ENCODE measurements at places on chromosomes 1 and 21. TPM values are rescaled to one million over a fixed set of nuclear protein-coding genes. Genes with fewer than 3 reads are reported as not detected.

DNA sequence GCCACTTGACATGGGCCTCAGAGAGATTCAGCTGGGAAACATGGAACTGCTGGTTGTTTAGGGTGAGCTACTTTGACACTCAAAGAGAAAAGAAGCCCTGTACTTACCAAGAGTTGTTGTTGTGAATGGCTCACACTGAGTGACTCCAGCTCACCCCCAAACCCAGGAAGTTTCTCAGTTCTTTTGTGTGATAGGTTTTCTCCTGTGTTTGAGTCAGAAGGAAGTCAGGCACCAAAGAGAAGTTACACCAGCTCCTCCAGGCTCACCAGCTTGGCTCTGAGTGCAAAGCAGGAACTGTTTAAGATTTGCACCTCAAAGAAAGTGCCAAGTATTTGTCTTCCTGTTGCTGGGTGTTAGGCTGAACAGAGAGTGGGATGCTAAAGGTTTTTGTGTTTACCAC is 111.2 kb upstream of the PROX1 start:
- no peak for ATAC-seq

SLC35F3 gene
- 0.16 TPM for total RNA-seq

DNA sequence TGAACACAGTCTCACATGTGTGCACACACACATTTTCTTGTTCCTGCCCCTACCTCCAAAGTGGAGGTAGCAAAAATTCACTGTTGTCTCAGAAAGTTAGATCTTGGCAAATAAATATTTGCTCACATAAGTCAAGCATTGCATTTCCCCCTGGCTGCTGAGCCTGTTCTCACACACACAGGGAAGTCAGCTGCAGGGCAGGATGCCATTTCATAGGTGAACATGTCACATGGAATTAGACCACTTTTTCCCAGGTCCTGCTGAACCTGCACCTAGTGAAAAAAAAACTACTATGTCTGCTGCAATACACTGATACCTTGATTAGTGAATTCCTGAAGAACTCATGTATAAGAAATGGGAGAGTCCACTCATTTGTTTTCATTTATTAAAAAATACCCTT is 5.3 kb upstream of the CD55 start:
- no peak for ATAC-seq

DNA sequence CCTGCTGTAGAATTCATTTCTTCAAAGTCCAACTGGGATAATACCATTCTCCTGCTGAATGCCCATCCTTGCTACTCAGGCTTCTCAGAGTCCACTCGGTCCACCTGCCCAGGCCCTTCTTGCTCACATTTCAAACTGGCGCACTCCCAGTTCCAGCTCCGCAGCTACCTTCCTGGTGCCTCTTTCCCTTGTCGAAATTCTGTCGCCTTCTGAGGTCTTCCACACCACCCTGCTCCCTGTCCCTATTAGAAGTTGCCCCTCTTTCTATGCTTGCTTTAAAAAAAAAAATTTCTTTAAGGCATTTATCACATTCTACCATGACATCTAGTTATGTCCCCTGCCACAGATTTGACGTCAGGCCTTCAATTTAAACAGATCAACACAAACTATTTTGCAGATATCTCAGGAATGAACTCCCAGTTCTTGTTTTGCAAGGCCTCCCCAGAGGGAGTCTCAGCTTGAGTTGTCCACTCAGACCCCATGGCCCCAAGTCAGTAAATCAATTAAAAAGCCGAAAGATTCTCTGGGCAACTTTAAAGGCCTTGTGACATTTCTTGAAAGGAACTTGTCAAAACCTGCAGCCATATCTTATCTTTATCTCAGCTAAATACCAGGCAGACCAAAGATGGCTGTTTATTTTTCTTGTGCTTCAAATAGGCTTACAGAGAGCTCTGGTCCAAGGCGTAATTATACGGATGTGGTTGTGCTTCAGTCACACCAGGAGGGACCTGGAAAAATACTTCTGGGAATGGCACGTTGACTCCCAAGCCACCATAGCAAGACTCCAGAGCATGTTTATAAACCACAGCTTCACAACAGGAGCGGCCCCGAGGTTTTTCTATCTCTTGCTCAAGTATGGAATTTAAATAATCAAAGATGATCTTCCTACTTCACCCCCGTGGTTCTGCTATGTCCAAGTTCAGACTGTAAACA is 2.2 kb downstream of the FAM89A start:
- no peak for ATAC-seq

GRCh38 chr1:88595355-88596002 is 88.6 kb upstream of the PKN2 start:
- ATAC-seq: no peak

OPTC gene
- total RNA-seq: not detected

DNA sequence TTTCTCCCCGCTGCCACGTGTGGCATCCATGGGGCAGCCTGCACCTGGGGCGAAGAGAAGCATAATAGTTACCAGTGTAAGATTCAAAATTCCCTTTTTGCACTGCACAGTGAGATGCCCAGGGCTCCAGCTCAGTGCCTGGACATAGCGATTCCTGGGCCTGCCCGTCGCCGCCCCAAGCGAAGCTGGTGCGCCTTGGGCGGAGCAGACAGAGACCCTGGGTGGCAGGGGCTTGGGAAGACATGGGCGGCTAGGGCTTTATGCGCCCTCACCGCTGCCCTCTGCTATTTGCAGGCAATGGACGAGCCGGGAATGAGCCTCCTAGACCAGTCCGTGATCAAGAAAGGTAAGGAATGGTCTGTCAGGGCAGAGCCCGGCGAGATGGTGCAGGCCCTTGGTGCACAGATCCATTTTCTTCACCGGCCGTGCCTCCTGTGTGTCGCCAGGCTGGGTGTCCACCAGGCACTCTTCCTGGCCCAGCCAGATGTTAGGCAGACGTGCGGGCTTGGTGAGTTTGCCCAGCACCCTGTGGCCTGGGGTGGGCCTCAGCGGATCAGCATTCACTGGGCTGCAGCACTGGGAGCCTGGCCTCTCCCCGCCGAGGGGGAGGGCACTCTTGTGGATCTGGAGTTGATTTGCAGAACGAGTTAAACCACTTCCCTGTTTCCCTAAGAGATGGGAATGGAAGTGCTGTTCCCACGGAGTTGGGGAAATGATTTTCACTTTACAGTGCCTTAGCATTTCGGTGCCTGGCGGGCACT is 1.7 kb downstream of the TFAP2E start:
- no peak for ATAC-seq

DNA sequence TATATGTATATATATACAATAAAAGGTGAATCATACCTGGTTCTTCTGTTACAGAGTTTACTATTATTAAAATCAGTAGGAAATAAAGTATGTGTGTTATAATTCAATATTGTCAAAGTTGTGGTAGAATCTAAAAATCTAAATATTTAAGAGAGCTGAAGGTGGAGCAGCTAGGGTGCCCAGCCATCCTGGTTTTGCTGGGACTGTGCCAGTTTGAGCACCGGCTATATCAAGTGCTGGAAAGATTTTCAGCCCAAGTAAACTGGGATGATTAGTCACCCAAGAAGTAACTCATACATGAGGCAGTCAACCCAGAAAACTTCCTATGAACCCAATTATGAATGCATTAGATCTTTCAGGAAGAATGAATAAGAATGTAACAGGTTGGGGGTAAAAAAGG is 16.9 kb upstream of the KRTAP19-5 start:
- ATAC-seq: no peak

GRCh38 chr1:76084029-76084627 is 9.6 kb downstream of the ST6GALNAC3 start:
- no peak for ATAC-seq

CSF1 gene
- 50.8 TPM for total RNA-seq

- no peak for ATAC-seq
These were observed 4.2 kb downstream of the MPZL1 start for GRCh38 chr1:167726008-167726407.

DNA sequence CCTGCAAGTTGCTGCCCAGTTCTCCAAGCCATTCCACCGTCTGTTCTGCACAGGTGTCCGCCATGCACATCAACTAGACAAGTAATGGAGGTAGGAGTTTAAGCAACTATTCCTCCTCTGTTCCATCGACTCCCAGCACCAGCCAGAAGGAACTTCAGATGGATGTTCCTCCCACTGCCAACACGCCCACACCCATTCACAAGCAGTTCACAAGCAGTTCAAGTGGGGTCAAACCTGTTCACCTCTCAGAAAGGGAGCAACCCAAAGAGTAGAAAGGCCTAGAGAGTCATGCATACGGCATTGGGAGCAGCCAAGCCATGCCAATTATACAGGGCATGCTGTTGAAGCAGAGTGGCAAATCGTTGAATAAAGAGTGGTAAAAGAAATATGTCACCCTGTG is 4.3 kb upstream of the TDRD5 start:
- ATAC-seq: no peak

NR5A2 gene
- 2.3 TPM for total RNA-seq

- ATAC-seq: no peak
These were observed 5.5 kb upstream of the CD1A start for GRCh38 chr1:158248771-158249170.

DNA sequence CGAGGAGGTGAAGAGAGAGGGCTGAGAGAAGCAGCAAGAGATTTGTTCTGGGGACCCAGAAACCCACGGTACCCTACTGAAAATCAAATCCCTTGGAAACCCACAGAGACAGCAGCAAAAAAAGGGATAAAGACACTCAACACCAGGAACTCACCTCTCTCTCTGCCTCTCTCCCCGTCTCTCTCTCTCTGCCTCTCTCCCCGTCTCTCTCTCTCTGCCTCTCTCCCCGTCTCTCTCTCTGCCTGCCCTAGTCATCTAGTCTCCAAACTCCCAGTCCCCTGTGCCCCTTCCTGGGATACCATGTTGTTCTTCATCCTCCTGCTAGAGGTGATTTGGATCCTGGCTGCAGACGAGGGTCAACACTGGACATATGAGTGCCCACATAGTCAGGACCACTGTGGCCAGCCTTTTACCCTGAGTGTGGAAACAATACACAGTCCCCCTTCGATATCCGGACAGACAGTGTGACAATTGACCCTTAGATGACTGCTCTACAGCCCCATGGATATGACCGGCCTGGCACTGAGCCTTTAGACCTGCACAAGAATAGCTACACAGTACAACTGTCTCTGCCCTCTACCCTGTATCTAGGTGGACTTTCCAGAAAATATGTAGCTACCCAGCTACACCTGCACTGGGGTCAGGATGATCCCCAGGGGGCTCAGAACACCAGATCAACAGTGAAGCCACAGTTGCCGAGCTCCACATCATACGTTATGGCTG is 9.8 kb upstream of the ALDH9A1 start:
- no peak for ATAC-seq

DNA sequence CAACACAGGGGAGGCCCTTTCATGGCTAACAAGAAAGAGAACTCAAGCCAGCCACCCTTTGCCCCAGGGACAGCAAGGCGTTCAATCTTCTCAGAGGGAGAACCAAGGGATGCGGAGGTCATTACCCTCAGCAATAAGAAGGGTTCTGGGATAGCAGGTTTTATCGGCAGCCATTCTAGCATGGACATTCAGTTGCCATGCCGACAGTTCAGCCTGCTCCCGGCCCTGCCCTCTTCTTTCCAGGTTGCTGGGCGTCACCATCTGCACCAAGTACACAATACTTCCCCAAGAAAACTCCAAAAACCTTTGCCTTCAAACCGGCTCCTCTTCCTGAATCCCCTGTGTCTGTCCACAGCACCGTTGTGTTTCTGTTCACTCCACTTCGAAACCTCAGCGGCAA is 47.1 kb downstream of the SYT2 start:
- no peak for ATAC-seq

HUNK gene
- total RNA-seq: 1.7 TPM

GRCh38 chr1:11151826-11152612 is 37.1 kb upstream of the ANGPTL7 start:
- ATAC-seq: no peak

- no peak for ATAC-seq
These were observed 150.5 kb upstream of the COA6 start for GRCh38 chr1:234222561-234223280.

SPRR2E gene
- total RNA-seq: not detected

TXNDC12 gene
- 19.8 TPM for total RNA-seq

SPRR3 gene
- total RNA-seq: 30.4 TPM

- no peak for ATAC-seq
These were observed 659.3 kb downstream of the USP25 start for GRCh38 chr21:16388911-16389560.

GRCh38 chr21:28793043-28793442 is 199.6 kb downstream of the LTN1 start:
- ATAC-seq: no peak

SYDE2 gene
- 69.0 TPM for total RNA-seq

DNA sequence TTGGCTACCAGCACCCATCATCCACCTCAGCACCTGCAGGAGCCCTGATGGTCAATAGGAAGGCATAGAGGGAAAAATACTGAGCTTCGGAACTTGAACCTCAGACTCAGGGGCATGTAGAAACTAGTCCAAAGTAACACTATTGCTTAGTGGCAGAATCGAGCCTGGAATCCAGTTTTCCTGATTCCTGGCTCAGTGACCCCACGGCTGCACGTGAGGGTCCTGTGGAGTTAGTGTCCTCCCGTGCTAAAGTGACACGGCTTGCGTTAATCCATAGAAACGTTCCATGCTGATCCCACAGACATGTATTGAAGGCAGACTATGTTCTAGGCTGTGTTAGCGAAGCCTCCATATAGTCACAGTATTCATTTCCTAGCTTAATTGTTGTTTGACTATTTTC is 747.0 kb upstream of the TPTE start:
- ATAC-seq: no peak

- ATAC-seq: no peak
These were observed 110.1 kb upstream of the ATP1A1 start for GRCh38 chr1:116262995-116263385.

C4BPA gene
- total RNA-seq: not detected

DNA sequence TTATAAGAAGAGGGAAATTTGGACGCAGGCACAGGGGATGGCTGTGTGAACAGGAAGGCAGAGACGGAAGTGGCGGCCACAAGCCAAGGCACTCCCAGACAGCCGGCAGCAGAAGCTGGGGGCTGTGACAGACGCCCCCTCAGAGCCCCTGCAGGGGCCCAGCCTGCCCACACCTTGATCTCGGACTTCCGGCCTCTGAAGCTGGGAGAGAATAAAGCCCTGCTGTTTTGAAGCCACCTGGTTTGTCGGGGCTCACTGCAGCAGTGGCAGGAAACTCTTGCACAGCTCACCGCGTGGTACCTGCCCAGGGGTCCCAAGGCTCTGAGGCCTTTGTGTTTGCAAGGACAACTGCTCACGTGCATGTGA is 13.7 kb downstream of the MEGF6 start:
- ATAC-seq: no peak
